ENCODE measurements at places on chromosomes 16 and 17. TPM values are rescaled to one million over a fixed set of nuclear protein-coding genes. Genes with fewer than 3 reads are reported as not detected.

The NPB gene
- 0.22 TPM for total RNA-seq

The CORO1A gene
- 4.0 TPM for total RNA-seq

The PRPSAP1 gene
- 81.4 TPM for total RNA-seq

The CCDC40 gene
- total RNA-seq, result 2.0 TPM

The DCAF7 gene
- total RNA-seq, result 58.2 TPM

The KCNG4 gene
- not detected for total RNA-seq

The MRC2 gene
- 54.6 TPM for total RNA-seq

The INCA1 gene
- total RNA-seq, result 0.22 TPM

The APOH gene
- total RNA-seq, result not detected

The NTN1 gene
- 0.13 TPM for total RNA-seq

The SLC5A11 gene
- not detected for total RNA-seq

The MT1G gene
- not detected for total RNA-seq

Measured in thoracic aorta endothelial cell (primary cell).